ENCODE measurements at places on chromosomes 16 and 17.

DNA sequence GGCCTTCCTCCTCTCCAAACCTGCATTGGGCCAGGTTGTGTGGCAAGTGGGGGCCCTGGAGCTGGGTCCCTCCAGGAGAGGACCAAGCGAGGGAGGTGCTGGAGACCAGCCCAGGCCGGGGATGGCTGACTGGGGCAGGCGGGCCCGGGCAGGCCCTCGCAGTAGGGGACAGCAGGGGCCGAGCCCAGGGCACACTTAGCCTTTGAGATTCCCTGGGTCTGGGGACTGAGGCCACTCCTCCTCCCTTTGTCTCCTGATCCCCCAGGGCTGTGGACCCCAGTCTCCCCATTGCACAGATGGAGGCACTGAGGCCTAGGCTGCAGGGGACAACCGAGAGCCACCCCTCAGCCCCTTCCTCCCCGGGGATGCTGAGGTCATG lies 5.2 kb downstream of the FOXJ1 start:
- no peak for DNase-seq

DNA sequence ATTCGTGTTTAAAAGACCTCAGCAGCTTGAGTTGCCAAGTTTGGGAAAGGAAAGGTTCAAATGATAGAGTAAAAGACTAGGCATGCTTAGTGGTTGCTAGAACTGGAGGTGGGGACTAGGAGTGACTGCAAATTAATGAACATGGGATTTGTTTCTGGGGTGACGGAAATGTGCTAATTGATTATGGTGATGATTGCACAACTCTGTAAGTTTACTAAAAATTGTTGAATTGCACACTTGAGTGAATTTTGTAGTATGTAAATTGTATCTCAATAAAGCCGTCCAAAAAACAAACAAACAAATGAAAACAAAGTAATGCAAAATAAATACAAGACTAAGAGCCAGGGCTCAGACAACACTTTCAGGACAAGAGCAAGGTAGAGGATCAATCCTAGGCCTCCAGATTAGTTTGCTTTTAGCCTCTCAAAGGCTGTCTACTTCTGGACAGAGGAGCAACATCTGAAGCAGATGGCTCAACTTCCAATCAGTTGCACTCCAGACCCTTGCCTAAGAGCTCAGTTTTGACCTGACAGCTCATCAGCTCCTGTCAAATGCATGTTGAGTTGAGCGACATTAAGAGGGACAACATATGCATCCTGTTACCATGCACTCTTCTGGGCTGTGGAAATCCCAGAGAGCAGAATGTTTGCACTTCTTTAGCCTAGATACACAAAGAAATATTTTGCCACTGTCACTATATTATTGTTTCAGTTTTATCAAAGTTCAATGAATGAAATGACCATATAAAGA lies 111.2 kb upstream of the ASIC2 start:
- no peak for DNase-seq

GRCh38 chr16:525520-526180 lies 1.9 kb upstream of the CAPN15 start:
- DNase-seq = no peak

DNA sequence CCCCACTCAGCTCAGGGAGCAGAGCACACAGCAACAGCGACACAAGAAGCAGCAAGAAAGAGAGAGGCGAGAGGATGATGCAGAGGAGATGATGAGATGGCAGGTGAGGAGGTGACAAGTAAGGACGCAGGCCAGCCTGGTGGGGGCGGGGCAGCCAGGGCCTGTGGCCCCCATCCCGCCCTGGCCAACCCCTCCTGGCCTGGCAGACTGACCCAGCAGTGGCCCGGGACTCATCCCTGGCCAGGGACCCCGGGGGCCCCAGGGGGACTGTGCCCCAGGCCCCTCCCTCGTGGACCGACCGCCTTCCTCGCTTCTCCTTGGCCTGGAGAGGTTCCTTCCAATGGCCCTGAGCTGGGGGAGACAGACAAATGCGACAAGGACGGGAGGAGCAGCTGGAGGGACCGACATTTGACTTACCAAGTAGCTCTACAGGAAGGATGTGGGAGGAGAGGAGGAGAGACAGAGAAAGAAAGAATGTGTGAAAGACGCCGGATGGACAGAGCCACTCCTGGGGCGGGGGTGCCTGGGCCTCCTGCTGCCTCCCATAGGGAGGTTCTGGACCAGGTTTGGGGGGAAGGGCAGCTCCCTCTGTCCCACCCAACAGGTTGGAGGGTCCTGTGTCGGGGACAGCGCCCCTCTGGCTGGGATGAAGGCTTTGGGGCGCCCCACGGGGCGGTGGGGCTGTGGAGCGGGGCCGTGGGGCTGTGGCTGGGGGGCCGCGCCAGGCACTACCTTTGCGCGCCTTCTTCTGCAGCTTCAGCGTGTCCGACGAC lies 6.8 kb downstream of the MTSS2 start:
- DNase-seq = no peak

- no peak for DNase-seq
These were observed 13.5 kb upstream of the SMIM5 start for GRCh38 chr17:75619506-75620431.

GRCh38 chr16:5982979-5983378 lies 885.4 kb upstream of the EEF2KMT start:
- no peak for DNase-seq

- DNase-seq = no peak
These were observed 1.2 kb downstream of the SRR start for GRCh38 chr17:2304931-2305330.

GRCh38 chr17:64028874-64029464 lies 8.5 kb upstream of the ICAM2 start:
- DNase-seq = no peak

GRCh38 chr16:74226338-74226954 lies 70.2 kb upstream of the PSMD7 start:
- DNase-seq = no peak

- DNase-seq = no peak
These were observed 9.1 kb downstream of the USP31 start for GRCh38 chr16:23140107-23140506.

GRCh38 chr16:57479205-57479975 lies 6.9 kb downstream of the DOK4 start:
- no peak for DNase-seq

GRCh38 chr17:48579471-48579759 lies 1.3 kb upstream of the HOXB4 start:
- no peak for DNase-seq

DNA sequence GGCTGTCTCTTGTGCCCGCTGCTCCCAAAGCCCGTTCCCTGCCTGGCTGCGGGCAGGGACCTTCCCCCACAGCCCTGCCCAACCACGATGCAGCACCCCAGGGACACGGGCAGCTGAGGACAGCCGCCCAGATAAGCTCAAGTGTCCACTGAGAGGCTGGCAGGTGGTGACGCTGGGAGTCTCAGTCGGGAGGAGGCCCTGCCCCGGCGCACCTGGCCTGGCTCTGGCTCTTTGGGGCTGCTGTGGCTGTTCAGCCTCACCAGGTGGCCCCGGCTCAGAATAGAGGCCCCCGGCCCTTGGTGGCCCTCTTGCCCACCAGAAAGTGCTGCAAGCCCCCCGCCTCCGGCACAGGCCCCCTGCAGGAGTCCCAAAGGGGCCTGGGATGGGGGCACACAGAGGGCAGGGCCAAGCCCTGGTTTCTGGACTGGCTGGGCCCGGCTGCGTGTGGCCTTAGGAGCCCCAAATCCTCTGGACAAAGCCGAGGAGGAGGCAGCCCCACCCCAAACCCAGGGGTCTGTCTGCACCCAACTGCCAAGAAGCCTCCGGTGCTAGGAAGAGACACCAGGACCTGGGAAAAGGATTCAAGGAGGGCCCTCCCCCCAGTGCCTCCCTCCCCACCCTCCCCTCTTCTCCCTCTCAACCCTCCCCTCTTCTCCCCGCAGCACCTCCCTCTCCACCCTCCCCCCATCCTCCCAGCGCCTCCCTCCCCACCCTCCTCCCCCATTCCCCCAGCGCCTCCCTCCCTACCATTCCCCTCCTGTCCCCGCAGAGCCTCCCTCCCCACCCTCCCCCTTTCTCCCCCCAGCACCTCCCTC lies 5.3 kb downstream of the NTHL1 start:
- no peak for DNase-seq

GRCh38 chr17:47692137-47692894 lies 1.6 kb upstream of the TBKBP1 start:
- no peak for DNase-seq

- no peak for DNase-seq
These were observed 28.1 kb downstream of the CBFA2T3 start for GRCh38 chr16:88948781-88949490.

GRCh38 chr16:56753410-56753809 lies 23.5 kb downstream of the NUP93 start:
- no peak for DNase-seq

DNA sequence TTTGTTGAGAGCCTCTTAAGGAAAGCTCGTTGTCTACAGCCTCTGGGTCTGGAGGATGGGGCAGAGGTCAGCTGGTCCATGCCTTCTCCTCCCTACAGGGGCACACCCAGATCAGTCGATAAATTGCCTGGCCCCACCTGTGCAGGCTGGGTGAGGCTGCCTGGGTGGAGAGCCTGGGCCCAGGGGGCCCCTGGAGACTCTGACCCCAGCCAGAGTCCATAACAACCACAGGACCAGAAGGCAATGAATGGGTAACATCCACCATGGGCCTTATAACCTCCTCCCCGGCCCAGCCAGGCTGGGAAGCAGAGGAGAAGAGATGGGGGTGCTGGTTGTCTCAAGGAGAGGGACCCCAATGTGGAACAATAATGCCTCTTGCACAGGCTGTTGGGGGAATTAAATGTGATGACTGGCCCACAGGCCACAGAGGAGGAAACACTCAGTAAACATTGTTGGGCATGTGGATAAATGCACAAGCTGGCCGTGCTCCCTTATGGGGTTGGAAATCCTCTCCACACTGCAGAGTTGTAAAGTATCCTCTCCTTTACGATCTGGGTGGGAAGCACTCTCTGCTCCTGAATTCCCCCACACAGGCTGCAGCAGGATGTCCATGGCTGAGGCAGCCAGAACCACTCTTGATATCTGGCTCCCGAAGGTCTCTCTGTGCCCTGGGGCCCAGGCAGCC lies 56.7 kb upstream of the TOB1 start:
- DNase-seq = no peak

DNA sequence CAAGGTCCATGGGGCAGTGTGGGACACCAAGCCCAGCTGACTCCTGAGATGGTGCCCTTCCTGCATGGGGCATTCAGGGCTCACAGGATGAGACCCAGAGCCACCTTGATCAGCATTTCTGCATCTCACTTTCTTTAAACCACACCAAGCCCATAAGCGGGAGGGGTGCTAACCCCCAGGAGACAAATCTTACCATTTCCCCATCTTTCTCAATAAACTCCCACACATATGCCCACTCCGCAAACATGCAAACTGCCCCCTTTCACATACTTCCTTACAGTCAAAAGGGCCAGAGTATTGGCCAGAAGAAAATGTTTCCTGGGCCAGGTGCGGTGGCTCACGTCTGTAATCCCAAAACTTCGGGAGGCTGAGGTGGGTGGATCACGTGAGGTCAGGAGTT lies 3.7 kb upstream of the SLC39A11 start:
- no peak for DNase-seq

- DNase-seq = no peak
These were observed 20.6 kb downstream of the CYB5B start for GRCh38 chr16:69444873-69445517.

GRCh38 chr17:70658317-70658716 lies 489.0 kb downstream of the KCNJ2 start:
- DNase-seq = no peak

DNA sequence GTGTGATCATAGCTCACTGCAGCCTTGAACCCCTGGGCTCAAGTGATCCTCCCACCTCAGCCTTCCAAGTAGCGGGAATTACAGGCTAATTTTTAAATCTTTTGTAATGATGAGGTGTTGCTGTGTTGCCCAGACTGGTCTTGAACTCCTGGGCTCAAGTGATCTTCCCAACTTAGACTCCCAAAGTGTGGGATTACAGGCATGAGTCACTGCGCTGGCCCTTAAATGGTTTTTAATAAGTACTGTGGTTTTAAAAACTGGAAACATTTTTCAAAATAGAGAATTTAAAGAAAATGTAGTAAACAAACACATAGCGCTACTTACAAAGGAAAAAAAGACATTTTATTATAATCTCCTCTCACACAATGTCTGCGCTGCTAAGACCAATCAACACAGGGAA lies 32.2 kb downstream of the MARCHF10 start:
- DNase-seq = no peak

DNA sequence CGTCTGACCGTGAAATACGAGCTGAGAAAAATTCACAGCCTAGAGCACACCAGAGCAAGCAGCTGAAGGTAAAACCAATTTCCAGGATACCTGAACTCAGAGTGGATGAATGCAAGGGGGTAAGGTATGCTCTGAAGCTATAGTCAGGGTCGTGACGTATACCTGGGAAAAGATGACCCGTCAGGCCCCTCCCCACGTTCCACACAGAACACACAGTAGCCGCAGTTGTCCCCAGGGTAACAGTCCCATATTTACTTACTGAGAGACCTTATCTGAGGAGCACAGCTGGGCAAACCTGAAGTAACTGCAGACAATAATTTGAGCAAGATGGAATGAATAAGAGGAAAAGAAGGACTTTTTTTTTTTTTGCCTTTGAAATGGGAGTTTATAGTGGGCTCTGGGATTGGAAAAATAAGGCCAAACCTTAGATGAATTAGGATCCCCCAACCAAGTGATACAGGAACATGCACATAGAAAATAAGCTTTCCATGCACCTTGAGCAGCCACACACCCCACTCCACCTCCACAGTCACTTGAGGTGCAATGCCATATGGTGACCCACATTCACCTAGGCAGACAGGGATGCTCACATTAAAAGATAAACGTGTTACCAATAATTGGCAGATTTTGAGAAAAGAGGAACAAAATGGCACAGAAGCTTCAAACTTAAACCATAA lies 38.0 kb downstream of the ABCA6 start:
- no peak for DNase-seq

DNA sequence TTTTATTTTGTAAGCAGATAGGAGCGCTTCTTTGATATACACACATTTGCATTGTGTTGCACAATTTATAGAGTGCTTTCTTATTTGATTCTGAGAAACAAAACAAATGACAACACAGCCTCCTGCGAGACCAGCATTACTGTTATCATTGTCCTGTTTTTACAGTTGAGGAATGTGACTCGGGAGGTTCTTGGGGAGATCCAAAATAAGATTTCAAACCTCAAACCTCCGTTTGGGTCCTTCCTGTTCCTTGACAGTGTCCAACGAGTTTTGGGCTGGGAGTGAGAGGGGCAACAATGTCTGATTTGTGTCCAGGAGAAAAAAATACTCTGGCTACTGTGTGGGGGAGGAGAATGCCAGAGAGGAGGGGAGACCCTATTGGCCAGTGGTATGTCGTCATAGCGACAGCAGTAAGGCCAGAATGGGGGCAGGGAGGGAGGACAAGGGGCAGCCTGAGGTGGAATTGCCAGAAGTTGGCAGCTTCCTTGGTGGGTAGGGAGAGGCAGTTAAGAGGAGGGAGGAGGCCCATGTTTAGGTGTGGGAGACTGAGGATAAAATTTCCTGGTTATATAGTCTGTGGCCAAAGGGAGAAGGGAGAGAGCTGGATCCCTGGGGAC lies 45.5 kb downstream of the TMEM132E start:
- no peak for DNase-seq

DNA sequence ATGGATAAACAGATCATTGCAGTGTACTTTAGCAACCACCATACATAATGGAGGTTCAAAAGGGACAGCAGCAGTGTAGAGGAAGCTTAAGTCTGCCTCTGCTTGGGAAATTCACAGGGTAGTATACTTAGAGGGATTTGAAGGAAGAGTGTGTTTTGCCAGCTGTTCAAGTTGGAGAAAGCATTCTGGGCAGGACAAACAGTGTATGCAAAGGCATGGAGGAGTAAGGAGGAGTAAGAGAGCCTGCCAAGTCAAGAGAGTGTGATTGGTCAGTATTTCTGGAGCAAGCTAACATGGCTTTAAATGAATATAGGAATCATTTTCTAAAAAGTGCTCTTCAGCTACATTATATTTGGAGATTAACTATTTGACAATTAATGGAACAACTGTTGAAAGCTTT lies 22.9 kb upstream of the PHAF1 start:
- DNase-seq = no peak

All from cortex of kidney (tissue), 1 donor.